IPS-NIHi11 (cell line): ENCODE measurements at places on chromosomes 13 and 19.

DNA sequence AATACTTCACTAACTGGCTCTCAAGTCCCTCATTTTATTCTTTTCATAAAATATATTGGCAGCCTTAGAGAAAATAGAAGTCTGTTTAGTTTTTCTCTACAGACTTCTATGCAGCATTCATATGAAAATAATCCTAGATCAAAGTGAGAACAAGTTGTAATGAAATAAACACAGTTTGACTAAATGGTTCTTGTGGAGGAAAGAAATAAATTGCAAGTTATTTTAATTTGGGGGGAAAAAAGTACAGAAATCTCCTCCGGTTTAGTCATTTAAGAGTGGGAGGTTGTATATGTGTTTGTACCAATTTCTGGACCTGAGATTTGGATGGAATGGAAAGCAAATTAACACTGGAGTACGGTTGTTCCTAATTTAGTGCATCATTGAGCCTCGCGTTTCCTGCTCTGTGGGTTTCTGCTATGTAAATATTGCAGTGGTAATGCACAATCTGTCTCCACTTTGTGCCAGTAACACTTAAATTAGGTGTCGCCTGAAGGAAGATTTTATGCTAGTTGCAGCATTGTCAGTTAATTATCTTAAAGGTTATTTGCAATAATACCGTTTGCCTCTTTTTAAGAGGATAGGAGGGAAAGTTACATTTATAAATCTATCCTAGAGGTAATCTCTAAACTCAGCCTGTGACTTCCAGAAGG is 100.2 kb downstream of the ZIC5 start:
- DNase-seq: no peak

DNA sequence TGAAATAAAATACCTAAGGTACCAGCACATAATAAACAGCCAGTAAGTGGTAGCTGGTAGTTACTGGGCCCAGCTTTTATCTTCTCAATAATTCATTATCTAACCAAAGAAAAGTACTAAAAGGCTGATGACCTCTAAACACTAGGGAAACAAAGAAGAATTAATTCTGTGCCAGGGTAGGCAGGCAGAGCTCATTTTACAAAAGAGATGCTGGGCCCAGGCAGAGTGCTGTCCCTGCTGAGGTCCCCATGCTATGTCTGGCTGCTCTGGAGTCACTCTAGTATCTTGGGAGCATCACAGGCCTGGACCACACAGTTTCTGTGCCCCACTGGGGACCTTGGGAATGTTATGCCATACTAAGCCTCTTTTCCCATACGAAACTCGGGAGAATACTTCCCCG is 18.2 kb downstream of the ZNF507 start:
- no peak for DNase-seq

DNA sequence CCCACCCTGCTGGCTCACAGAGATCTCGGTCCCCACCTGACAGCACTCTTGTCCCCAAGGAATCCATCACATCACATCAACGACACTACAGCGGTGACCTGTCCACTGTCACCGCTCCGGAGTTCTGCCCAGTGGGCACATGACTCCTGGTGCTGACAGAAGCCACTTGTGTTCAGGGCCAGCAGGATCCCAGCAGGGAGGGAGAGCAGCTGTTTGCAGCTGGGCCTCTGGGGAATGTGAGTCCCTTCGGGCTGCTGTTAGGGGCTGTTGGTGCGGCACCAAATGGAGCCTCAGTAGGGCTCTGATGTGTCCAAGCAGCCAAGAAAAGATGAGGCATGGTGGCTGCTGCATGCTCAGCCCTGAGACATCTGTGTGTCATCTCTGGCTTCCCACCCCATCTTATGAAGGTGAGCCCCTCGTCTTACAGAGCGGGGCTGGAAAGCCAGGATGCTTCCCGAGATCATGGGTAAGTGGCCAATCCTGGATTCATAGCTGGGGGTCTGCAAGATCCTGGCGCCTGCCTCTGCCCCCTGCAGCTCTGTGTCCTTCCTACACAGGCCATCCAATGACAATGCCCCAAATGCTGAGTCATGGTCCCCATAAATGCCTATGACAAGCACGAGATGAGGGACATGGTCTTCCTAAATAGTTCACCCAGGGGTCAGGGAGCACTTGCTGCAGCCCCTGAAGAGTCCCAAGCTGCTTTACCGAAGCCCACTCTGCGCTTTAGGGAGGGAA is 56.0 kb downstream of the F2RL3 start:
- DNase-seq: no peak

GRCh38 chr13:99640260-99640659 is 139.0 kb downstream of the TM9SF2 start:
- no peak for DNase-seq

DNA sequence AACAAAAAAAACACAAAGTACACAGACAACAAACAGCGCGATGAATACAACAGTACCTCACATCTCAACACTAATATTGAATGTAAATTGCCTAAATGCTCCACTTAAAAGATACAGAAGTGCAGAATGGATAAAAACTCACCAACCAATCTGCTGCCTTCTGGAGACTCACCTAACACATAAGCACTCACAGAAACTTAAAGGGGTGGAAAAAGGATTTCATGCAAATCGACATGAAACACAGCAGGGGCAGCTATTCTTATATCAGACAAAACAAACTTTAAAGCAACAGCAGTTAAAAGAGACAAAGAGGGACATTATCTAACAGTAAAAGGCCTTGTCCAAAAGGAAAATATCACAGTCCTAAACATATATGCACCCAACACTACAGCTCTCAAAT is 209.5 kb downstream of the ABCC4 start:
- no peak for DNase-seq

DNA sequence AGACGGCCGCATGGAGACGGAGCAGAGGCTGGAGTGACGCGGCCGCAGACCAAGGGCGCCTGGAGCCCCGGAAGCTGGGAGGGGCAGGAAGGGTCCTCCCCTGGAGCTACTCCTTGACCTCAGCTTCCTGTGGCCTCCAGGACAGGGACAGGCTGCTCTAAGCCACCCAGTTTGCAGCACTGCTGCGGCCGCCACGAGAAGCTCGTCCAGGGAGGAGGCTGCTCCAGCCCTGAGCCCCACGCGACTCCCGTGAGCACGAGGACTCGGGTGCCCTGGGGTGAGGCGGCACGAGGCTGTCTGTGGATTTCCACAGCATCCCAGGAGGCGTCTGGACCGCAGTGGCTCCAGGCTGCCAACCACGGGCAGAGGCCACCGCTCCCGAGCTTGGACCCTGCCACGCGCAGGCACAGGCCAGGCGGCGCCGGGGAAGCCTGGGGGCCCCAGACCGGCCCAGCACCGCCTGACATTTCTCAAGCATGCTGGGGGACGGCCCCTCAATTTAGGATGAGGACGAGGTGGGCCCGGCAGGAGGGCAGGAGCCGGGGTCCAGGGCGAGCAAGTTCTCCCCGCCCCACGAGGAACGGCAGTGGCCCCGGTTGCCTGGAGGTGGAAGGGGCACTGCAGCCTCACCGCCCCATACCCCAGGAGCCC is 10.7 kb downstream of the SBNO2 start:
- peak; percentile 14 for DNase-seq

GRCh38 chr13:39821977-39822376 is 166.5 kb downstream of the COG6 start:
- no peak for DNase-seq

DNA sequence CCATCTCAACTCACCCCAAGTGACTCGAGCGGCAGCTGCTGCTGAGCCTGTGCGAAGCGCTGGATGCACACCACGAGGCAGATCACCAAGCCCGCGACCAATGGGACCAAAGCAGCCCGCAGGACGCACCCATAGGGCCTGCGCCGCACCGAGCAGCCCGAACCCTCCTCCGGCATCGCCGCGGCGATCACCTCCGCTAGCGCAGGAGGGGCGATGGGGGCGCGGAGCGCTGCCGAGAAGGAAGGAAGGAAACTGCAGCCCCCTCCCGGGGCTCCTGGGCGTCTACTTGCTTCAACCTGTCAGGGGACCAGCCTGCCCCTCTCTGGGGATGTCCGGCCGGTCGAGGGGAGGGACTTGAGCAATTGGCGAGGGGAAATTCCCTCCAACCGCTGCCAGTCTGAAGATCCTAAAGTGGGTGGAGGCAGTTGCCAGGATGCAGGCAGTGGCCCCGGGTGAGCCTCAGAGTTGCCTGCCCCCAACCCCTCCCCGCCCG is at the start of gene CD70:
CD70 (minus strand) TSS at position 324 of the 493 bp plus-strand sequence; CDS start at position 176, 148 bp downstream.
- DNase-seq: peak; percentile 32

DNA sequence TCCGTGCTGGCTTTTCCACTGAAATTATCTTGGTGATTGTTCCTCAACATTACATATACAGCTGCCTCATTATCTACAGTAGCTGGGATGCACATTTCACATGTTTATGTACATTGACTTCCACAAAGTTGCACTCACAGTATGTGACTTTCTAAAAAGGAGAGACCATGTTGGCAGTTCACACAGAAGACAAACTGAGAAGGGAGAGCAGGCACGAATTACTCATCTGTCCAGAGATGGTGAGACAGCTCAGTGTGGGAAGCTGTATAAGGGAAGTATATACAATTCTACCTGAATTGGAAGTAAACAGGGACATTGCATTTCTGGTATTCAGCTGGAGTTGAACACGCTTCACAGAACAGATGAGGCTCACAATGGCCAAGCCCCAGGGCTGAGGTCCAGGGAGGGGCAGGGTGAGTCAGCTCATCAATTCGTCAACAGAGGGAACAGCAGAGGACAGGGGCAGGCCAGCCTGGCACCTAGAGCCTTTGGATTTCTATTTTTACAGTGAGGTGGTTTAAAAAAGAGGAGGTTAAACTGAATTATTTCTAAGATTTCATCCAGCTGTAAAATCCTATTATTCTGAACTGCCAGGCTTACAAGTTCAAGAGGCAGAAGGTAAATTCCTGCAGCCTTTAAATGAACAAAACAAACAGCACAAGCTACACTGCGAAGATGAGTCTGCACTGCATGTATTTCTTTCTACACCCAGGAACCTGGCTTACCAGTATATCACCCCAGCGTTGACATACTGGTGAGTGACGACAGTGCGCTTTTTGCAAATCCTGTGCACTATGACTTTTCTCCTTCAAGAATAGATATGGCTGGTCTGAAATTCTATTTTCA is 9.8 kb downstream of the PARP4 start:
- peak; percentile 24 for DNase-seq

DNA sequence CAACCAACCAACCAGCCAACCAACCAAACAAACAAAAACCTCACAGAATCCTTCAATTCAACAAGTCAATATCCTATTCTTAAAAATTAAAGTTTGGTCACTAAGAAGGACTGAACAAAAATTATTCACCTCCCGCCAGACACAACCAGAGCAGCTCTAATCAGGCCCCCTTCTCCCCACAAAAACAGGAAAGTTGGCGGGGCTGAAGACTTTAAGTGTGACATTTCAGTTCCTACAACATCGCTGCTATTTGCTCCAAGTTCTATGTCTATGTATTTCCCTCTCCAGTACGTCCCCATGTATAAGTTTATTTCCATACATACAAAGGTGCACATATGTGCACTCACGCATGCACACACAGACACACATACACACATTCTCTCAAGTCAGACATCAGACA is 32.8 kb upstream of the STK24 start:
- DNase-seq: no peak

DNA sequence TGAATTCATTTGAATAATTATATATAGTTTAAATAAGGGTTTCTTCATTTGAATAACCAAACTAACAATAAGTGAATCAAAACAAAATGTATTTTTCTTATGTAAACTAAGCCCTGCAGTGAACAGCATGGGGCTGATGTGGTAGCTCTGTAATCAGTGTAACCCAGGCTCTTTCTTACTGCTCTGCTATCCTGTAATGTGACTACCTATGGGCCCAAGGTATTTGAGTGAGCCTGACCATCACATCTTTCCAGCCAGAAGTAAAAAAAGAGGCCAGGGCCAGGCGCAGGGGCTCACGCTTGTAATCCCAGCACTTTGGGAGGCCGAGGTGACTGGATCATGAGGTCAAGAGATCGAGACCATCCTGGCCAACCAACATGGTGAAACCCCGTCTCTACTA is 494.6 kb downstream of the DCT start:
- DNase-seq: peak; percentile 45

- no peak for DNase-seq
Observed at GRCh38 chr13:22812793-22813192, 368.0 kb upstream of the SGCG start.

- no peak for DNase-seq
Observed at GRCh38 chr19:50969413-50969760, at the start of gene KLK6. TSS of gene KLK6 (minus strand) at chr19:50969591. CDS start at chr19:50968104, 1,487 bp downstream.

DNA sequence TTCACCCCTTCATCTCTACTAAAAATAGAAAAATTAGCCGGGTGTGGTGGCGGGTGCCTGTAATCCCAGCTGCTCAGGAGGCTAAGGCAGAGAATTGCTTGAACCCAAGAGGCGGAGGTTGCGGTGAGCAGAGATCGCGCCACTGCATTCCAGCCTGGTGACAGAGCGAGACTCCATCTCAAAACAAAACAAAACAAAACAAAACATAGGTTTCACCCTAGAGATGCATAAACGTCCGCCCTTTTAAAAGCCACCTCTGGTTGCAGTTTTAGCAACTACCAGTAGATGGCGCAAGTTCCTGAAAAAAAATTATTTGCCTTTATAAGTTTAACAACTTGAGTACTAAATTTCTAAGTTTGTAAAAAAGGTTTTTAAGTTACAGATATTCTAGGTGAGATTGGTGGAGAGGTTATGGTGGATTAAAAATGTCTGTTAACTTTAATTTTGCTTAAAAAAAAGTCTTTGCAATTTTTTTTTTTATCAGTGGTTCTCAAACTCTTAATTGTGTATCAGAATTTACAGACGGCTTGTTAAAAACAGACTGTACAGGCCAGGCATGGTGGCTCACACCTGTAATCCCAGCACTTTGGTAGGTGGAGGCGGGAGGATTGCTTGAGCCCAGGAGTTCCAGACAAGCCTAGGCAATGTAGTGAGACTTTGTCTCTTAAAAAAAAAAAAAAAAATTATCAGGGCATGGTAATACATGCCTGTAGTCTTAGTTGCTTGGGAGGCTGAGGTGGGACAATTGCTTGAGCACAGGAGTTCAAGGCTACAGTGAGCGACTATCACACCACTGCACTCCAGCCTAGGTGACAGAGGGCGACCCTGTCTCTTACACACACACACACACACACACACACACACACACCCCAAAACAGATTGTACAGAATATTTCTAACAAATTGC is 42.1 kb downstream of the NAA16 start:
- peak; percentile 53 for DNase-seq

DNA sequence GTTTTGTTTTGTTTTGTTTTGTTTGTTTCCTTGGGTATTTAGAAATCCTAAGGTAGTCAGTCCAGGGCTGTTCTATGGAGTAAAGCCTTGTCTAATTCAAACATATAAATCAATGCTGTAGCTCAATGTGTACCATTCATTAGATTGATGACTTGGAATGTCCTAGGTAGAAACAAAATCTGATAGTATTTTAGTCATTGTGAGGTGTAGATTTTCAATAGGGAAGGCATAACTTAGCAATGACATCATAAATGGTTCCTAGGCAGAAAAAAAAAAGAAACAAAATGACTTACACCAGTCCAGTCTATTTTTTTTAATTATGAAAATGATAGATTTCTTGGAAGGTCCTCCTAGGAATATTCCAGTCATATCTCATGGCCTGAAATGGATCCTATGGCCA is 189.9 kb downstream of the SPRY2 start:
- DNase-seq: no peak

DNA sequence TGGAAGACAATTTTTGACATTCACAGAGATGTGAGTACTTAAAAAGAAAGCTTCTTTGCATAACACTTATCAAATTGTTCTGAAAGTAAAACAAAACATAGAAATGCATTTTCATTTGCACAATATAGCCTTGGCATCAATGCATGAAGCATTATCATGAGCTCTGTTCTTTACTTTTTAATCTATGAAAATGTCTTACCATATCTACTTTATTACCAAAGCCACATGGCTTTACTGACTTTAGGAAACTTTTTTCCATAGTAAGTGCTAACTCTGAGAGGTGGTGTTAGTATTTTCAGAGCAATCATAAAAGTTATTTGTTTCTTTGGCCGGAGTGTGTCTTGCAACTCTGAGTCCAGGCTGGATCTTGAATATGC is 10.5 kb downstream of the TNFRSF19 start:
- DNase-seq: no peak
